Ovary (tissue), 10 donors: ENCODE measurements at places on chromosomes 13 and 19.

DNA sequence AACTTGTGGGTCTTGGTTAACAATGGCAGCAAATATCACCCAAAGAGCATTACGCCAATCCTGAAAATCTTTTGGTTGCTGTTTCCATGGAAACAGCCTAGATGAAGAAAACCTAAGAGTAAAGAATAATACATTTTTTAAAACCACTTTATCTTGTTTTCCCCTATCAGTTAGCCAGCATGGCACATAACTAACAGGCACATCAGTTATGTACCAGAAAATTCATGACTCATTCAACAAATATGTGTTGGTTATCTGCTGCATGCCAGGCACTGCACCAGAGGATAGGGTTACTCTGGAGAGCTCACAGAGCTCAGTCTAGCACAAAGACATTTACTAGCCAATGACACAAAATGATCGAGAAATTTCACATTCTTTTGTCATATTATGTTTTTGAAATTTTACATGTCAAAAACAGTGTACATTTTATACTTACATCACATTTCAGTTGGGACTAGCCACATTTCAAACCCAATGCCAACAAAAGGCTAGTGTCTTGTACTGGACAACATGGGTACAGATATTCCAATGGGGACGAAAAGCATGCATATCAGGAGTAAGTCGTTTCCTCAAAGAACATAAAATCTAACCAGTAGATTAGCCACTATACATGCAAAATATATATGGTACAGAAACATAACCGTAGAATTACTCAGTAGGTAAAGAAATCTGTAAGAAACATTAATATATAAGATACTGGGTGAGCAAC, 20.3 kb downstream of the LNX2 start:
- no peak for DNase-seq

DNA sequence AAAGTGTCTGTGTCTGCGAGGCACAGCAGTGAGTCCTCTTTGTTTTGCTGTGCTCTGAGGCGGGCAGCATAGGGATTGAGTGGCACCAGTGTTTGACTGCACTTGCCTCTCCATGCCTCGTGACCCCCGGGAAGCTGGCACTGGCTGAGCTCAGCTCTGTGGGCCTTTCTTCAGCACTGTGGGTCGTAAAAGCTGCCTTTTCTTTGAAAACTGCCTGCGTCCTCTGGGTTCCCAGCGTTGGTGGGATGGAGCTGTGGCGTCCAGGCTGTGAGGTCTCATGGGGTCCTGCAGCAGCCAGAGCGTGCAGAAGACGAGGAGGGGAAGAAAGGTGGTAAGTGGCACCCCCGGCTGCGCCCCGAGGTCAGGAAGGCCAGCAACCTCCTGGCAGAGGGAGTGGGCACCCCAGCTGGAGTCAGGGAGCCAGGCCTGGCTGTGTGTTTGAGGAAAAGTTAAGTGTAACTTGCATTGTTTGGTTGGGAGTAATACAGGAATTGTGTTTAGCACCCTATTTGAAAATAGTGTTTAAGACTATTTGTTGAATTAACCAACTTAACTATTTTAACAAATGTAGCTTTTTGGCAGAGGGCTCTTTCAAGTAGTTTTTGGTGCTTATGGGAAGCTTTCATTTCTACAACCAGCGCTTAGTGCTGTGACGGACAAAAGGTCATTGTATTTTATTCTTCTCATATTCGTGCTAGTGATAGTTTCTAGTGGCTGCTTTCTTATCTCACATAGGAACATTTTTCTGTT, 79.3 kb upstream of the TEX29 start:
- no peak for DNase-seq

DNA sequence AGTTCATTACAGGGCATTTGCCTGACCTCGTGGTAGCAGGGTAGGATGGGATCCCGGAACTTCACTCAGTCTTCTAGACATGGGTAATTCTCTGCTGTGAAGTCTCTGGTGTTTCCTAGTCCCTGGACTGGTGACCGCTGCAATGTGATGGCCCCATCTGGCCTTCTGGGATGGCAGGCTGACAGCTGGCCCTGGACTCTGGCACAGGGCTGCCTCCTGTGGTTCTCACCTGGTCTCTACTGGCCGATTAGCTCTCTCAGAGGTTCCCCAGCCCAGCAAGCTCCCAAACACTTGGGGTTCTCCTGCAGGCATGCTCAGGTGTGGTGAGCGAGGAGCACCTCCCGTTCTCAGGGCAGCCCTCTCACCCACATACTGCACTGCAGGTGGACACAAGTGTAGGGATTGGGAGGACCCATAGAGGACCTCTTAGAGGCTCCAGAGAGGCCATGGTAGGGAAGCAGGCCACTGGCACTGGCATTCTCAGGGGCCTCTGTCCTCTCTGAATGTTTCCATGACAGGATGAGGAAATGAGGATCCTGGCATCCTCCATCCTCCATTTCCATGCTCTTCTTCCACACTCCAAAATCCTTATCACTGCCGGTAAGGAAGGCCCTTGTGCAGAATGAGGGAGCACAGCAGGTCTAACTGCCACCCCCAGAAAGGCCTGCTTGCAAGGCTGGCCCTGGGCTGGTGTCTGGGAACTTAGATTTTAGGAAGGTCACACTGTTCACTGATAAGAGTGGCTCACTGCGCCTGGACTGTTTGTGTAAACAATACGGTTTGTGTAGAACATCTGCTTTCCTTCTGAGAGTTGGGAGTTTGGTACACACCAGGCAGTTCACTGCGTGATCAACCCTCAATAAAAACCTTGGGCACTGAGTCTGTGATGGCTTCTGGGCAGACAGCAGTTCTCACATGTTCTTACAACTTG, 31.5 kb upstream of the FARP1 start:
- no peak for DNase-seq

GRCh38 chr13:54150851-54151250, 1122.2 kb downstream of the OLFM4 start:
- DNase-seq: no peak

DNA sequence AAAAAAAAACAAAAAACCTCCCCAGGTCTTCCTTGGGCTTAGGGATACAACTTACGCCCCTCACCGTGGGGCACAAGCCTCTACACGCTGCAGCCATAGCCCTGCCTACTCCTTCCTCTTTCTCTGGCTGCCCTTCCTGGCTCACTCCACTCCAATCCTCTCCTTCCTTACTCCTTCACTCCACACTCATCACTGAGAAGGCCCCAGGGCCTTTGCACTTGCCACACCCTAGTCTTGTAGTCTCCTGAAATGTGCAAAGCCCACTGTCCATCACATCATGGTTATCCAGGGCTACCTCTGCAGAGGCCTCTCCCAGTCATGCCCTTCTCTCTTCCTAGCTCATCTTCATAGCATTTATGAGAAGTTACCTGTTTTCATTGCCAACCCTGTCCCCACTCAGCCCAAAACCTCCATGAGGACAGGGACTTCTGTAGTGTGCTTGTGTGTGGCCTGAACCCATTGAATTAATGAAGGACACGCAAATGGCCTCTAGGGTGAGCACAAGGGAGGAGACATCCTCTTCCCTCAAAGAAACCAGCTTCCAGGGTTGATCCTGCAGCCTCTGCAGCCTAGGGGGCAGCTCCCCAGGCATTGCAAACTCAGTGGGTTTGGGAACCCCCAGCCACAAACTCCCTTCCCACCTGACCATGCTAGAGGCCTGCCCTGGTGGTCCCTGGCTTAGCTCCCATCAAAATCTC, 7.9 kb upstream of the HSH2D start:
- DNase-seq: no peak

GRCh38 chr13:85236413-85236812, 562.8 kb downstream of the SLITRK6 start:
- no peak for DNase-seq

- no peak for DNase-seq
Observed at GRCh38 chr13:113052206-113052605, 53.4 kb upstream of the F7 start.

GRCh38 chr19:43620061-43621001, 902 bp upstream of the ZNF428 start:
- DNase-seq: peak; percentile 91

DNA sequence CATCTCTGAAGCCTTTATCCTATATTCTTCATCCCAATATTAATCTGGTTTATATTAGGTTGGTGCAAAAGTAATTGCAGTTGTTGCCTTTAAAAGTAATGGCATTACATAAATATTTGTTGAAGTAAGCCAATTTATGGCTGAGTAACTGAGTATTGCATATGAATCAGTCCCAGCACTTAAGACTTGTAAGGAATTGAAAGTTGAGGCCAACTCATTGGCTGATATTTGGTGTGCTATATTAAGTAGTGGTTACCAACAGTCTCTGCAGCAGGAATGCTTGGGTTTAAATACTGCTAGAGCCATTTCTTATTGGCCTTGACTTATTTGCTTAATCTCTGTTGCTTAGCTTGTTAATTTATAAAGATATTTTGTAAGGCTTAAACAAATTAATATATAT, 460.7 kb downstream of the GPC6 start:
- no peak for DNase-seq

GRCh38 chr19:55308281-55308680, 16.9 kb downstream of the TMEM150B start:
- no peak for DNase-seq

DNA sequence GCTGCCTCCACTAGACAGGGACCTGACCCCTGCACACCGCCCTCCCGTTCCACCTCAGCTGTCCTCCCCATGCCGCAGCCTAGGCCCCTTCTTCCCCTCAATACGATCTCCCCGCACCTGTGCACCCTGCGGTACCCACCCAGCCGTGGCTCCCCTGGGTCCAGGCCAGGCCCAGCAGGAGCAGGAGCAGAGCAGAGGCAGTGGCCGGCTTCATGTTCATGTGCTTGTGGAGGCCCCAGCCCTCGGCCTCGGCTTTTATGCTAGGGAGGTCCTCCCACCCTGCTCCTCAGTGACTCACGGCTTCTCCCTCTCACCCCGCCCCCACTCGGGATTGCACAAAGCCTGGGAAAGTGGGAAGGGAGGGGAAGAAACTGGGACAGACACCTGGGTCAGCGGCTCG, 11.4 kb upstream of the KRTDAP start:
- DNase-seq: peak; percentile 35

DNA sequence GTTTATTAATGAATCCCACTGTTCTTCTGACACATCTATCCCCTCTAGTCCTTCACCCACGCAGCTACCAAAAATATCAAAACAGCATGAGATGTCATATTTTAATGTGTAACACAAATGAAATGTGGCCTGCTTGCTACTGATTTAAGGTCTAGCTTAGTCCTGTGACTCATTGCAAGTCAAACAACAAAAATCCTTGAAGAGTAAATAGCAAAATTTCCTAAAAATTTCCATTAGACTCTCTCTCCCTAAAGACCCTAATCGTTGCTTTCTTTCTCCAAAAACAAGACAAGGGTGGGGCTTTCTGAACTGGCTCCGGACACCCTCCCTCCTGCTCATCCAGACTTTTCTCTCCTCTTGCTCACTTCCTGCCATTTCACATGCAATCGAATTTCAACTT, 99.9 kb upstream of the IPO5 start:
- no peak for DNase-seq

GRCh38 chr13:72296246-72296645, 429.2 kb upstream of the DACH1 start:
- no peak for DNase-seq

GRCh38 chr13:52798770-52799430, 49.5 kb downstream of the PCDH8 start:
- DNase-seq: no peak

- no peak for DNase-seq
Observed at GRCh38 chr13:30312904-30313303, 5.6 kb upstream of the KATNAL1 start.

- DNase-seq: no peak
Observed at GRCh38 chr13:94513026-94513425, 33.5 kb upstream of the DCT start.

DNA sequence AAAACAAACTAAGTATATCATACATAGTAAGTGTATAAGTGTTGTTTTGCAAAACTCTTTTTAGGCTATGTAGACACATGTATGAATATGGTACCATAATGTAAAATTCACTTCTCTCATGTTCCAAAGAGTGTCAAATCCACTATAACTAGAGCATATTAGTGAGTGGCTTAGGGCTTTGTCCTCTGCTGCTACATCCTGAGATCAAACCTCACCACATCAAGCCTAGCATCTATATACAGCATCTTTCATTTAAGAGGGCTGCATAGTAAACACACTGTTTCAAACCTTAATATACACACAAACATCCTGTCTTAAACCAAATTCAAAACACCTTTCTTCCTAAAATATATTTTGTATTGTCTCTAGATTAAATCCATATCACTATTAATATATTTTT, 38.7 kb downstream of the ELF1 start:
- DNase-seq: no peak

DNA sequence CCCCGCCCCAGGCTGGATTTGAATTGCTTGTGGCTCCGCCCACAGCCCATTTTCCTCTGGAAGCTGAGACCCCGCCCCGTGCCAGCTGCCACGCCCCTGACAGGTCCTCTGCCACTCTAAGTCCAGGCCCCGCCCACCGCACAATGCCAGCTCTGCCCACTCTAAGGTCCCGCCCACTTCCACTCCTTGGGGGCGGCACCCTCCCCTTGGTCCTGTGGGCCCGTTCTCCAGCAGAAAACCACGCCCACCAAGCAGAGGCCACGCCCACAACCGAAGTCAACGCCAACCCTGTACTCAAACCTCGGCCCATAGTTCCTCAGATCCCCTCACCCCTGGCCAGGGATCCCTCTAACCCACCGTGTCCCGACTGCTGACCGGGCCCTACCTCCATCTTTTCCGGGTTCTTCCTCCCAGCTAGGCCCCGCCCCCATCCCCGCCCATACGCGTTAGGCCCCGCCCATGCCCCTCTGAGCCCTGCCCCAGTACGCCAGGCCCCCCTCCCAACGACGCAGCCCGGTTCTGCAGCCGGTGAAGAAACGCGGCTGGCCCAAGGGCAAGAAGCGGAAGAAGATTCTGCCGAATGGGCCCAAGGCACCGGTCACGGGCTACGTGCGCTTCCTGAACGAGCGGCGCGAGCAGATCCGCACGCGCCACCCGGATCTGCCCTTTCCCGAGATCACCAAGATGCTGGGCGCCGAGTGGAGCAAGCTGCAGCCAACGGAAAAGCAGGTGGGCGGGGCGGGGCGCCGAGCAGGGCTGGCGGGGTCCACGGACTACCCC, 1.3 kb downstream of the HMG20B start:
- DNase-seq: peak; percentile 86

DNA sequence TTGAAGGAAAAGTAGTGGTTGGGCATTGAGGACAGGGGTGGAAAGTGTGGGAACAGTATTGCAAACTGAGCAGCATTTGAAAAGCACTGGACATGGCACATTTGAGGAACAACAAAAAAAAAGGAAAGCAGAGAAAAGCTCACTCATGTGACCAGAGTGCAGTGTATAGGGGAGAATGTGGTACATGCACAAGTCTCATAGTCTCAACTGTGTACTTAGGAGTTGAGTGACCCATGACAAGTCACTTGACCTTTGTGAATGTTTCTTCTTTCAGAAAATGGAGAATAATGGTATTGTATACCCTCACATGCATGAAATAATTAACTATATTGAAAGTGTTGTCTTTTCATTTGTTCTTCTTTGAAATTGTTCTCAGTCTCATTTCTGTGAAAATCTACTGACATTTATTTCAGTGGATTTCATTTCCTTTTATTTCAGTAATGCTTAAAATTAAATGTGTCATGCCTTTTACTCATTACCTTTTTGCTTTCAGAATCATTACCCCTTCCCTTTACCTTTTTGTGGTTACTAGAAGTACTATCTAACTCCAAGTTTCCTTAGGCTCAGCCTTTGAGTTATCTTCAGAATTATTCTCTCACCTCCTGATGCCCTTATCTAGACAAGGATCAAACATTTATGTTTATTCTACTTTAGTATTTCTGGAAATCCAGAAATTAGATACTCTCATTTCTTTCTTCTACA, 79.1 kb upstream of the MLNR start:
- DNase-seq: no peak
